ENCODE measurements at places on chromosomes 12 and 14.

DNA sequence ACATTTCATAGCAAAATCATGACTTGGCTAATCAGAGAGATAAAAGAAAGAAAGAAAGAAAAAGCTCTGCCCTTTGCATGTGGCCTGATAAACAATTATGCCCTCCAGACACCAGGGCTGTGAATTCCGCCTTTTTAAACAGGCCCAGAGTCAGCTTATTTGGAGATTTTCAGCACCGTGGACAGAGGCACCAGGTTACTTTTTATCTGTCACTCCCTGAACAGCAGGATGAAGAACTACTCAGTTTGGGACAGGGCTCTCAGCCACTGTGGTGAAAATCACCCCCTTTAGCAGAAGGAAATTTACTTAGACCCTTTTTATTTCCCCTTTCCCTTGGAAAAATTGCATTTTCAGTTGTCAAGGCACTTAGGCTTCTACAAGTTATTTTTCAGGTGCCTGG lies 359.9 kb downstream of the NRXN3 start:
- peak; percentile 13 for DNase-seq

DNA sequence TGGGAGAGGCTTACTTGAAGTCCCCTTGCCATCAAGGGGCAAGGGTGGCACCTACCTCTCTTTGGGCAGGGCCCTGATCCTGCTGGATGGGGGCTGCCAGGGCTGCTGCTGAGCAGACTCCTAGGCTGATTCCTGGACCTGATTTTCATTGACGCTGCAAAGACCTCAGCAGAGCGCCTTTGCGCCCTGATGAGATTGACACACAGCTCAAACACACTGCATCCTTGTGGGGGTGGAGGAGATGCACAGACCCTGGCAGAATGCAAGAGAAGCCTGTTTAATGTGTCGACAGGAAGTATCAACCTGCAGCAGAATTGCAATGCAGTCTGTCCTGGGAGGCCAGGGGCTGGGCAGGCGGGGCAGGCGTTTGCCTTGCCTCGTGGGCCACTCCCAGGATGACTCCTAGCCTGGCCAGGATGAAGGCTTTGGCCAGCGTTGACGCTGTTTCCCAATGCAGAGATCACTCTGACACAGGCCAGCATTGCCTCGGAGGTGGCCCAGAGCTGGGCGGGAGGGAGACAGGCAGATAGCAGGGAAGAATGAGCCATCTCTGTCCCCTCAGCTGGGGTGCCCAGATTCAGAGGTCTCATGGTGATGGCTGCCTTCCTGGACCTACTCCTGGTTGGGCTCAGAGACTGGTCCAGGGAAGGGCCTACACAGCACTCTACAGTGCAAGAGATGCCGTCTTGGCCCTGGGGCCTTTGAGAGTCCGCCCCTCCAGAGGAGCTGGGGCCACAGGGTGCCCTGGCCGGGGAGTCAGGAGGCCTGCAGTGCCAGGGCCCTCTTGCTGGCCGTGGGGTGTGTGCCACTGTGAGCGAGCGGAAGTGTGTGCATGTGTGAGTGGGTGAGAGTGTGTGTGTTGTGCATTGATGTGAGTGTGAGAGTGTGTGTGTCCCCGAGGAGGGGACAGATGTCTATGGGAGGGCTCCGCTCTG lies 108.3 kb downstream of the KIF26A start:
- no peak for DNase-seq

GRCh38 chr14:90663680-90664079 lies 152.6 kb downstream of the TTC7B start:
- DNase-seq, result no peak

DNA sequence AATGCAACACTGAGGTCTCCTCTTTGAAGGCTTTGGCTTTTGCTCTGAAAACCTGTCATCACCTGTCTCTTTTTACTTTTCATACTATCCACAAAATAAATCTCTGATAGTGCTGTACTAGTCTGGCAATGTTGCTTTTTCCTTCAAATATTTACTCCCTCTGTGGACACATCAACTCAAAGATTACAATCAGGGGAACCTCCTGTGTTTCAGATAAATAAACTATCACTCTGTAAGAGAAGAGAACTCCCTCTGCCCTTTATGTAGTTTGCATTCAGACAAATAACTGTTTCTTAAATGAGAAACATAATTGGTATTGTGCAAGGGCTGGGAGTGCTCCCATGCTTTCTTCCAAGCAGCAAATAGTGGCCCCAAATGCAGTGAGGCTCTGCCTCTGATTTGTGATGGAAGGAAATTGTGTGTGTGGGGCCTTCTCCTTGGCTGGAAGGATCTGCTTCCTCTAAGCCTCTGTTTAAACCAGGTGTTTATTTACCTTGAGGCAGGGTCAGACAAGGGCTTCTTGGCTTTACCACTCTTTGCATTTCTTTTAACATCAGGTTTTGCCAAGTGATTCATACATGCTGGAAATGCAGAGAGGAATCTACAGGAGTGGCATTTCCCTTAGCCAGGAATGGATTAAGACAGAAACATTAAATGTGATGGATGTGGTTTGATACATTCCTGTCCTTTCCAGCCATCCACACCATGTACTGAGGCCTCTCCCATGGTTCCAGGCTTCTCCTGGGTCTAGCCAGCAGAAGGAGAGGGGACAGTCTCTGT lies 69.0 kb downstream of the AKAP6 start:
- DNase-seq, result peak; percentile 33

Measured in AG20443 (cell line).